Kidney glomerular epithelial cell (primary cell): ENCODE measurements at places on chromosomes 4 and X.

DNA sequence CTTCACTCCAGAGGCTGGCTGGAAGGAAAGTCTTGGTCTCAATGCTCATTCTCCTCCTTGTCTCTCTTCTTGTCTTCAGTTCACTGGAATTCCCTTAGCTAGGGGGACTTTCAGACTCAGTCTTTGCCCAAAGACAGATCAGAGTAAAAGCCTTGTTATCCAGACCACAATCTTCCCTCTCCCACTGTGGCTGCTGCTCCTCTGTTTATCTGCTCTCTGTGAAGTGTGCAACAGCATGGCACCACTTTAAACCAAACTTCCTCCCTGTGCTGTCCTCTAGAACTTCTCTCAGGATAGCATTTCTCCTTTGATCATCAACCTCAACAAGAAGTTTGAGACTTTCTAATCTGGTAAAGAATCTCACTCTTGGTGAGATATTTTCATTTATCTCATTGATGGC is 530.1 kb upstream of the SLIT2 start:
- DNase-seq, result no peak

GRCh38 chr4:89307446-89308160 is at the start of gene GPRIN3:
Gene GPRIN3 (minus strand): TSS chr4:89307800. CDS start chr4:89250110, 57,690 bp downstream.
- DNase-seq, result no peak

DNA sequence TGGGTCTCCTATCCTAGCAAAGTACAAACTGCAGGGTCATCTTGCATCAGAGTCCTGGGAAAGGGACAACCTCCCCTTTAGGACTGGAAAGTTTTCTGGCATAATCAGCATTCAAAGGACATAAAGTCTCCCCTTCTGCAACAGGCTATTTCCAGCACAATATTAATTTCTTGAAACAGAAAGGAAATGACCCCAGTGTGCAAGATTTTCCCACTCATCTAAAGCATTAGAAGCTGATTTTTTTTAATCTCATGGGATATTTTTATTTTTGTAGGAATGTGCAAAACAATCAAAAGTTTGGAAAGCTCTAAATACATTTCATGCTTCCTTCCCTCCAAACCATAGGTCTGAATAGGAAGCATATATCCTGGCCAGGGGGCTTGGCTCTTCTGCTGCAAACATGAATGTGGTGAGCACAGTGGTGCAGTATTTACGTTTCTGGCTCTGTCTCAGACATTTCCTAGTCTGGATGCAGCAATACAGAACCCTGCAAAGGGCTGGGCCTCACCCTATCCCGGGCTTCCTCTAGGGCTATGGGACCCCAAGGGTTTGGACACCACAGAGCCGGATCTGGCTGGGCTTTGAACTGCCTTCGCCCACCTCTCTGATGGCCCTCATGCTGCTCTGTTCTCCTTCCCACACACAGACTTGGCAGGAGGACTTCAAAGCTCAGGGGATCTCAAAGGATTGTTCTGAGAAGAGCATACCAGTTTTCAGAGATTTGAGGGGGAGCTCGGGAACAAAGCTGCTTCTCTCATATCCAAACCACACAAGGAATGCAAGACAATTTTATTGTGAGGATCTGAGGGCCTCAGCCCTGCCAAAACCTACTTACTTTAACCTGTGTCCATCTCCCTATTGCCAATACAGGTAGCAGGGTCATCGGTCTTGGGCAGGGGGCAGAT is 64.9 kb downstream of the POLR2B start:
- DNase-seq, result no peak

DNA sequence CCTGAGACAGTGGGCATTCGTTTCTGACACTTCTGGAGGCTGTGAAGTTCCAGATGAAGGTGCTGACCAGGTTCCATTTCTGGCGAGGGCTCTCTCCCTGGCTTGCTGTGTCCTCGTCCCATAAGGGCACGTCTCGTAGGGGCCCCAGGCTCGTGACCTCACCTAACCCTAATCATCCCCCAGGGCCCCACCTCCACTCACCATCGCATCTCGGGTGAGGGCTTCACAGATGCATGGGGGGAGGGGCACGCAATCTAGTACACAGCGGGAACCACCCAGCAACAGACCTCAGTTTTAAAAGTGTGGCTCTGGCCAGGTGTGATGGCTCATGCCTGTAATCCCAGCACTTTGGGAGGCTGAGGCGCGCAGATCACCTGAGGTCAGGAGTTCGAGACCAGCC is 22.1 kb downstream of the PDE6B start:
- no peak for DNase-seq

DNA sequence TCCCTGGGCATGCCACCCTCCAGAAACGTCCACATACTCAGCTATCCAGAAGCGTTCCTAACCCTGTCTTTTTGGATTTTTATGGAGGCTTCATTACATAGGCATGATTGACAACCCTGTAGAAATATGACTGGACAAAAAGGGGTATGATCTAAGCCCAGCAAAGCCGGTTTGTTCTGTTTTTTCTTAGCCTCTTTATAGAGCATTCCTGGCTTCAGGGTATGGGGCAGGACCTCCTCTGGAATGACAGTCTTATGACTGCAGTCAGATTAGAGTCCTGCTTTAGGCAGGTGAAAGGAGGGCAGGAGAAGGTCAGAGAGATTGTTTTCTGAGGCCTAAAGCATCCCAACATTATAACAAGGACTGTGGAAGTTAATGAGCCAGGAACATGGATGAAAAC is 137.4 kb downstream of the DCLK2 start:
- DNase-seq, result no peak

DNA sequence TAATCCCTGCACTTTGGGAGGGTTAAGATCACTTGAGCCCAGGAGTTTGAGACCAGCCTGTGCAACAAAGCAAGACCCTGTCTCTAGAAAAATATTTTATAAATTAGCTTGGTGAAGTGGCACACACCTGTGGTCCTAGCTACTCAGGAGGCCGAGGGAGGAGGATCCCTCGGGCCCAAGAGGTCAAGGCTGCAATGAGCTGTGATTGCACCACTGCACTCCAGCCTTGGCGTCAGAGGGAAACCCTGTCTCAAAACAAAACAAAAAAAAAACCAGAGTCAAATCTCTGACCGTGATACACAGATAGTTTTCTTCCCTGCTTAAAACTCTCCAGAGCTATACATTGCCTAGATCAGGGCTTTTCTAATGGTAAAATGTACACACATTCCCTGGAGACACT is 53.5 kb downstream of the CHST7 start:
- no peak for DNase-seq

GRCh38 chr4:113497154-113497884 is 264.2 kb downstream of the CAMK2D start:
- no peak for DNase-seq

GRCh38 chr4:94160774-94161173 is 46.9 kb upstream of the SMARCAD1 start:
- no peak for DNase-seq

DNA sequence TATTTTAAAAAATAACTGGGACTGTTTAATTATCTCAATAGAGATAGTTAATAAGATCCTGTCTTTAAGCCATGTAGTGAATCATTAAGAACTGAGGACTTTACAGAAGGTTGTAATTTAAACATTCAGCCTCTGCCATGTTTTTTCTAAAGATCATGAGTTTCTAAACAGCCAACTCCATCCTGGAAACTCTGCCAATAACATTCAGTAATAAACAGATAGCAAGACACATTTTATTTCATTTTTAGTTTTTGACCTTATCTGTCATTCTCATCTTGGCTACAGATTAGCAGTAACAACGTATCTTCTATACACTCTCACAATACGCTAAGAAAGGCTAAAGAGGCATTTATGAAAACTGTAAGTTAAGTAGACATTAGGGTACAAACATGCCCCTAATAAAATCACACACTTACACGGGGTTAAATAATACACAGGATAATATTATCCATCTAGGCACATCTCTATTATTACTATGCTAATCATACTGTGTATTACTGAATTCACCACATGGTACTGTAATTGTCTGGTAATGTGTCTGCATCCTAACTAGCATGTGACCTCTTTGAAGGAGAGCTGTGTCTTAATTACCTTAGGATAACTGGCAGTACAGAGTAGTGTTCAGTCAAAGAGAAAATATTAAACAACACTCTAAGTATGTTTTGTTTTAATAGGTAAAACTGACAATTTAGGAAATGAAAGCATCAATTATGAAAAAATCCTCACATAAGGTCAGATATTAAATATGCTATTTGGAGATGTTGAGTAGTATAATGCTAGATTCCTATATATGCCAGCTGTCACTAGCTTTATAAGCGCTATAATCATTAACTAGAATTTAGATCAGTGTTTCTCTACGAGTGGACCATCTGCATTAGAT is 122.4 kb upstream of the NAP1L5 start:
- no peak for DNase-seq

GRCh38 chrX:39688576-39689375 is 409.0 kb downstream of the BCOR start:
- no peak for DNase-seq

- DNase-seq, result no peak
Observed at GRCh38 chr4:189278597-189279165, 662.0 kb upstream of the FRG1 start.

DNA sequence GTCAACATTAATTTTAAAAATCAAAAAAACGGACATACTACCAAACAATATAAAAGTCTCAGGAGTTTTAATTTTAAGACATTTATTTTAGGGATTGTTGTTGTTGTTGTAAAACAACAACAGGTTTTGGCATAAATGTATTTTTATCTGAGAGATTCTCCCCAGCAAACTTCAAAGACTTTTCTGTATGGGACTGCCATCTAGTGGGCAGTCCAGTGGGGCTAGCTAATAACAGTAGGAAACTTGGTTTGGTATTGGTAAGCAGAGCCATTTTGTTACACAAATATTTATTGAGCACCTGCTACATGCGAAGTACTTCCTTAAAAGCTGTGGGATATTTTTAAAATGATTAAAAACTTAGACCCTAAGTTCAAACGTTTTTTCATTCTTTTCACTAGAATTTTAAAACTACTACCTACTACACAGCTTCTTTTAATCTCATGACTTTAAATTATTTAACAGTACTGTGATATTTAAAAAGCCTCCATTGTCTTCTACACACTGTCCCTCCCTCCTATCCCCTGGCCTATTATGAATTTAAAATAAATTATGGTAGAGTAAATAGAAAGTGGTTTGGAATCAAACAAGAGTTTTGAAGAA is 1028.4 kb upstream of the INTU start:
- DNase-seq, result peak; percentile 23

DNA sequence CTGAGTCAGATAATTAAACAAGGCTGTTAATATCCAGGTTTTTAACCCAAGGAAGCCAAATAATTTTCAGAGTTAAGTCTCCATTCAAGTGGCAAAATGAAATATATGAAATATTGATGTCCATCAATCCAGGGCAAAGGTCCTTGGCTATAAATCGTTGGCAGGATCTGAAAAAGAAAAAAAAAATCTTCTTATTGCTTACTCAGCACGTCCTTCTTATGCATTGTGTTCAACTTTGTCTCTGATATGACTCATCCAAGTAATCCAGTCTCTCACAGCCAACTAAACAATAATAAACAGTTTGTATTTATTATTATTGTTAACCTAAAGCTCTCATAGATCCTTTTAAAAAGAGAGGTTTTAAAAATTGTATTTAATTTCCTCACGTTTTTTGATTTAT is 851.2 kb downstream of the ADGRL3 start:
- no peak for DNase-seq

GRCh38 chrX:10022580-10023245 is 55.6 kb downstream of the CLDN34 start:
- no peak for DNase-seq

- DNase-seq, result no peak
Observed at GRCh38 chr4:147094238-147094637, 148.6 kb upstream of the TTC29 start.

DNA sequence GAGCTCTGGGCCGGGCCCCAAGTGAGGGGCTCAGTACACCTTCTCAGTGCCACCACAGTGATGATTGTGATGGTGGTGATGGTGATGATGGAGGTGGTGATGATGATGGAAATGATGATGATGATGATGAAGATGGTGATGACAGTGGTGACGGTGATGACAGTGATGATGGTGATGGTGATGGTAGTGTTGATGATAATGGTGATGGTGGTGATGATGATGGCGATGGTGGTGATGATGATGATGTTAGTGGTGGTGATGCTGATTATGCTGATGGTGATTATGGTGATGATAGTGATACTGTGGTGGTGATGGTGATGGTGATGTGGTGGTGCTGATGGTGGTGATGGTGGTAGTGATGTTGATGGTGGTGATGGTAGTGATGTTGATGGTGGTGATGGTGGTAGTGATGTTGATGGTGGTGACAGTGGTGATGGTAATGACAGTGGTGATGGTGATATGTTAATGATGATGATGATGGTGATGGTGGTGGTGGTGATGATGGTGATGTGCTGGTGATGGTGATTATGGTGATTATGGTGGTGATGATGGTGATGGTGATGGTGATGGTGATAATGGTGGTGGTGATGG is 29.9 kb downstream of the HMX1 start:
- DNase-seq, result no peak

- no peak for DNase-seq
Observed at GRCh38 chr4:68904786-68905185, 46.8 kb downstream of the UGT2A3 start.

DNA sequence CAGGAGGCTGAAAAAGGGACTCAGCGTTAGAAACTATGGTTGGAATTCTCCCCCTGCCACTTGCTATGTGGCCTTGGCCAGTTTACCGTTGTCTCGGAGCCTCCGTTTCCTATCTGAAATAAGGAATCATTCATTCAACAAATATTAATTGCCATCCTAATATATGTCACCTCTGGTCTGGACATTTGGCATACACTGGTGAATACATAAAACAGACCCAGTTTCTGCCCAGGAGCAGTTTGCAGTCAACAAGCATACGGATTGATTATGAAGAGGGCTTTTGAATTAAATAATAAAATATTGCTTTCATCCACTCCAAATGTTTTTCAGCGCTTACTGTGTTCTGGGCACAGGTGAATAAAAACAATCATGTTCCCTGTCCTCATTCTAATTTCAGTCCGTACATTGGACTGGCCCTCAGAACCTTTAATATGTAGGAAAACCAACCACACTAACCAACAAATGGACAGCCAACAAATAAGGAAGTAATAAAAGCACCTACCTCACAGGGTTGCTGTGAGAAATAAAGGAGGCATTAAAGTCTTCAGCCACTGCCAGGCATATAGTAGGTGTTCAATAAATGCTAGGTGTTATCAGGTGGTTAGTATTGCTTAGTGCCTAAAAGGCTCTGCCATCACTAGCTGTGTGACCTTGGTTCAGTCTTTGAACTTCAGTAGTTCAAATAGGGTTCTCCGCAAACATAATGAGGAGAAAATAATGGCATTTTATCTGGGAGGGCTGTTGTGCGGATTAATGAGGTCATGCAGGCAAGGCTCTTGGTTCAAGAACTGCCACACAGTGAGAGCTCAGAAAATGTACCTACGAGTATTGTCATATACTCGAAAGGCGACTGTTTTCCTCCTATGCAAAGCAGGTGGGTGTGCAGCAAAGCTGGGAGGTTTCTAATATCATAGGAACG is 7.3 kb upstream of the GSX2 start:
- no peak for DNase-seq
